CD8-positive, alpha-beta memory T cell (primary cell): ENCODE measurements at places on chromosomes 1 and 21.

GRCh38 chr1:58964428-58964827, 180.6 kb upstream of the JUN start:
- DNase-seq = no peak

DNA sequence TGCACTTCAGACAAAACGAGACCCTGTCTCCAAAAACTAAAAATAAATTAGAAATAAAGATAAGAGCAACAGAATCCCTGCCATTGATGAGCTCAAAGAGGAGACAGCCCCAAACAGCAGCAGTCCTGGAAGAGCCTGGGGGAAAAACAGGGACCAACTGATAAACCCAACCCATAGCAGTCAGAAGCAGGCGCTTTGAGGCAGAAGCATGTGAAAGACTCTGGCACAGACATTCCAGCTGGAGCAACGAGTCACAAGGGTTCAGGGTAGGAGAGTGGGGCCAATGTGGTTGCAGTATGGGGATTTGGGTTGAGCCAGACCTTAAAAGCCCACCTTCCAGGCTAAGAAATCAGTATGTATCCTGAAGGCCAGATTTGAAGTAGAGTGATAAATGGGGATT, 78.5 kb downstream of the MPZL1 start:
- no peak for DNase-seq

DNA sequence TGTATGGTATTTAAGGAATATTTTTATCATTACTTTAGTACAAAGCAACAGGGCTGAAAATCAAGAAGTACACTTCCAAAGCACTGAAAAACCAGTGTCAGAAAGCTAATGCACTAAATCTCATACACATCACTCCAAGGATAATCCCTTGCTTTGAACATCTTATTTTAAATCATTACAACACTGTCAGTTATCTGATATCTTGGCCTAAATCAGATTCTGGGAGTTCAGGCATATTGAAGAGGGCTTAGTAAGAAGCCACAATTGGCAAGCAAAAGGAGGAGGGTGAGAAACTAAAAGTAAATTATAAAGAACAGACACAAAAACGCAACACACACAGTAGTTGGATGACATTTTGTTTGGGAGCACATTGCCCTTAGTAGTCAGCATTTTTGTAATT, 448.4 kb downstream of the PCP4 start:
- no peak for DNase-seq

DNA sequence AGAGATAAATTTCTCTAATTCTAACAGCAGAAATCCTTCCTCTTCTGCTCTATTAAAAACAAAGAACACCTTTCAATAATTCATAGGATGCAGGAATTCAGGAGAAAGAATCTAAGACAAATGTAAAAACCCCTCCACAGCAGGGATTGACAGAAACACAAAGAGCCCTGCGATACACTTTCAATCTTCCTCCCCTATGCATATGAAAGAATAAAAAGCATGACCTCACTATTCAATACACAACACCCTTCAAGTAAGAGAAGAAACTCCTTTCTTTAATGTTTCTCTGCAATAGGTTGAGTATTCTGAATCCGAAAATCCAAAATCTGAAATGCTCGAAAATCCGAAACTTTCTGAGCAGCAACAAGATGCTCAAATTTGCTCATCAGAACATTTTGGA, 17.1 kb downstream of the SRSF4 start:
- DNase-seq = no peak

GRCh38 chr1:22625262-22625925, 11.0 kb upstream of the C1QA start:
- no peak for DNase-seq

DNA sequence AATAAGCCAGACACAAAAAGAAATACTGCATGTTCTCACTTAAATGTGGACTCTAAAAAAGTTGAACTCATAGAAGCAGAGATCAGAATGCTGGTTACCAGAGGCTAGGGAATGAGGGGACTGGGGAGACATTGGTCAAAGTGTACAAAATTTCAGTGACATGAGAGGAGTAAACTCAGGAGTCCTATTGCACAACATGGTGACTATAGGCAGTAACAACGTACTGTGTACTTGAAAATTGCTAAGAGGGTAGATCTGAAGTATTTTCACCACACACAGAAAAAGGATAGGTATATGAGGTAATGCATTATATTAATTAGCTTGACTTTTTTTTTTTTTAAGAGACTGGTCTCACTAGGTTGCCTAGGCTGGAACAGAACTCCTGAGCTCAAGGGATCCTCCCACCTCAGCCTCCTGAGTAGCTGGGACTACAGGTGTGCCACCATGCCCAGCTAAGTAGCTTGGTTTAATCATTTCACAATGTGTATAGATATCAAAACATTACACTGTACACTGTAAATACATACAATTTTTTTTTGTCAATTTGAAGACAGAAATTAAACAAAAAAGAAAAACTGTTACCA, 7.4 kb downstream of the ZNF496 start:
- DNase-seq = no peak

DNA sequence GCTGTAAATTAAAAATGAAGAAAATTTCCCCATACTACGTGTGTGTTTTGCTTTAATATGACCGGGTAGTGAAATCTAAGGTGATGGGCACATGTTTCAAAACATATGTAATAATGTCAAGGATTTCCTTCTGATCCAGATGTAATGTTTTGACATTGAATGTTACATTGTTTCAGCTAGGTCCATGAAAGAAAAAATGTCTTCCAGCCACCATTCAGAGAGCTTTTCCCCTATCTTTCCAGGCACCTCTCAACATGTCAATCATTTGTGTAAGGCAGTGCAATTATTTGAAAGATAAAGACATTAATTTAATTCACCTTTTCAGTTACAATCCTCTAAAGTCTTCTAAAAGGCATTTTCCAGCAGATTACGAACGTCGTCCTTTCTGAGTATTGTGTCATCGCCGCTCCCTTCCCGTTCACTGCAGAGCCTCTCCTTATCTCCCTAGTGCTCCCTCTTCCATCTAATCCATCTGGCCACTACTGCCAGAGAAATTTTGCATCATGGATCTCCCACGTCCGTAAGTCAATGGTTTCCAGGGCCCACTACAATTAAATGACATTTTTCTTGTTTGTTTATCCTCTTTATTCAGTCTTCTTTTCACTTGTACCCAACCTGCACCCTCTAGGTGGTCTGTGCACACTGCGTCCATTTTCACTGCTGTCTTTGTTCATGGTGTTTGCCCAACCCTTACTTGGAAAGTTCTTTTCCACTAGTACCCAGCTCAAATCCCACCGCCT, 1.3 kb upstream of the VAMP3 start:
- DNase-seq = no peak

- DNase-seq = no peak
These were observed 290.2 kb downstream of the SMYD3 start for GRCh38 chr1:246216906-246217305.

DNA sequence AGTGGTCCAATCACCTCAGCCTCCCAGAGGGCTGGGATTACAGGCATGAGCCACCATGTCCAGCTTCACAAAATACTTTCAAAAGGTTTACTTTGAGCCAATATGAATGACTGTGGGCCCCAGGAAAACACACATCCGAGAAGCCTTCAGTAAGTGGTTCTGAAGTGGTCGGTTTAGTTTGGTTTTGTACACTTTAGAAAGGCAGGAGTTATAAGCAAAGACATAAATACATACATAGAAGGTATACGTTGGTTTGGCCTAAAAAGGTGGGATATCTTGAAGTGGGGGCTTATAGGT, 3.2 kb upstream of the MIB2 start:
- no peak for DNase-seq

- no peak for DNase-seq
These were observed 147.7 kb upstream of the CACNA1E start for GRCh38 chr1:181335631-181336030.

GRCh38 chr1:147504801-147505311, 36.4 kb upstream of the BCL9 start:
- no peak for DNase-seq

DNA sequence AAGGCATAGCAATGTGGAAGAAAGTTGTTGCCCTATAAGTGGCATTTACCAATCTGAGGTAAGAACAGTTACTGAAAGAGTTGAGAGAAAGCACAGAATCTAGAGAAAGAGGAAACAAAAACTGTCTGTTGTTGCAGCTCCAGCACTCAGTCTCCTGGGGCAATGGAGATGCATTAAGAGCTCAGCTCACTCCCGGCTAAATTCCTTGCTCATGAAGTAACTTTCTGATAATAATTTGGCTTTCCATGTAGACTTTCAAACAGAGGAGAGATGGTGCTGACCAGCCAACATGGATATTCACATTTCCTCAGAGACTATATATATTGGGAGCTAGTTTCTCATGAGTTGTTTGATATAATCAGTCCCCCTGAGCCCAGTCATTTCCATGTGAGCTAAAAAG, 135.3 kb downstream of the GDAP2 start:
- DNase-seq = no peak

DNA sequence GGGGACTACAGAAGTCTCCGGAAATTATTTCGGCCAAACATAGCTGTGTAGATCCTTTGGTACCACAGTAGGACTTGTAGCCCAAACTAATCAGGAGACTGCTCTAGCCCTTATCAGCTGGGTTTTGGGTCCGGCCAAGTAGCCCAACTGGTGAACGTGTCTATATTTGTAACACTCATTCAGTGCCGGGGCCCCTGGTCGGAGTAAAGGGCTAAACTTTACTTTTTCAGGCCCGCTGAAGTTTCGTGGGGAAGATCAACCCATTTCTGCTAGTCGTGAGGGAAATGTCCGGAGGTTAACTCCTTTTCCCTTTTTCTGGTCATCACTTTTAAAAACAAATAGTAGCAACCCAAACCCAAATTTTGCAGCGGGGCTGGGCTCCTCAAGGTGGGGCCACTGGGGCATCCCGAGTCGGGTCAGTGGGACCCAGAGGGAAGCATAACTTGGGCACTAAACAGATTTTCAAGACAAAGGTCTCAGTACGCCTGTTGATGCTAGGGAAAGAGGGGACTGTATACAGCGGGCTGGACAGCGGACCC, 1.7 kb downstream of the LHX9 start:
- DNase-seq = no peak

DNA sequence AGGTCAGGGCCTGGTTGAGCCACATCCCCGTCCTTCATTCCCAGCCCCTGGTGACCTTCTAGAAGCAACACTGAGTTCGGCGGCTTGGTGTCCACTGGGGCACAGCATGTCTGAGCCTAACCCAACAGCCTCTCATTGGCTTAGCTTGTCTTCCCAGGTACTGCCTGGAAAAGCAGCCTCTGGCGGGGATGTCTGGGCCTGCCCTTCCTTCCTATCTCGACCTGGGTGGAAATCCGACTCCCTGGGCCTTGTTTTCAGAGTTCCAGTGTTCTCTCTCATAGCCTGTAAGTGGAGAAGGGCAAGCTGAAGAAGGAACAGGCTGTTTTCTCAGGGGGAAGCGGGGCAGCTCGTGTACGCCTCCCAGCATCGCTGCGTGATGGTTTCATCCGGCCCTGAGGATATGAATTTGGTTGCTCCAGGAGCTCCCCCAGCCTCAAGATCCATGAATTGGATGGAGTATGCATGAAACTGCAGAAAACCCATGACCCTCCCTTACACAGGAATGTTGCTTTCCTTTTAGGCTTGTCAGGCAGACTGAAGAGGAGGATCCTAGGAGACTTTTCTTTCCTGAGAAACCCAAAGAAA, 116.5 kb upstream of the IRF2BP2 start:
- DNase-seq = no peak

DNA sequence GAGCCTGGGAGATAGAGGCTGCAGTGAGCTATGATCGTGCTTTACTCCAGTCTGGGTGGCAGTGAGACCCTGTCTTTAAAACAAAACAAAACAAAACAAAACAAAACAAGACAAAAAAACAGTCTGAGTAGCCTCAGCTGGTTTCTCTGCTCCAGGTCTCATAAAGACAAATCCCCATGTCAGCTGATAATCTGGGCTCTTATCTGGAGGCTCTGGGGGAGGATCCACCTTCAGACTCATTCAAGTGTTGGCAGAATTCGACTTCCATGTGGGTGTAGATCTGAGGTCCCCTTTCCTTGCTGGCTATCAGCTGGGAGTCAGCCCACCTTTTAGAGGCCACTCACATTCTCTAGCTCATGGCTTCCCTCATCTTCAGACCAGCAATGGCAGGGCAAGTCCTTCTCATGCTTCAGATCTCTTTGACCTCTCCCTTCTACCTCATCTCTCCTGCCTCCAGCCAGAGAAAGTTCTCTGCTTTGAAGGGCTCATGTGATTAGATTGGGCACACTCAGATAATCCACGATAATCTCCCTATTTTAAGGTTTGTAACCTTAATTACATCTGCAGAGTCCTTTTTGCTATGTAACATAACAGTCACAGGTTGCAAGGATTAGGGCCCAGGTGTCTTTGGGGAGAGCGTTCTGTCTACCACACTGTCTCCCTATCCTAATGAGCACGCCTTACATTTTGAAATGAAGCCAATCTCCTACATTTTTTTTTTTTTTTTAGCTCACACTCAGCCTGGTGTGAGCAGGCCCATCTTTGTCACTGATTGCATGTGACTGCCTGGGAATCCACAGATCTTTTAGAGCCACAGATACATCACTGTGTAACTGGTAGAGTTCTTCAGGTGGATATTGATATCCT, 7.5 kb upstream of the PYCR2 start:
- no peak for DNase-seq

DNA sequence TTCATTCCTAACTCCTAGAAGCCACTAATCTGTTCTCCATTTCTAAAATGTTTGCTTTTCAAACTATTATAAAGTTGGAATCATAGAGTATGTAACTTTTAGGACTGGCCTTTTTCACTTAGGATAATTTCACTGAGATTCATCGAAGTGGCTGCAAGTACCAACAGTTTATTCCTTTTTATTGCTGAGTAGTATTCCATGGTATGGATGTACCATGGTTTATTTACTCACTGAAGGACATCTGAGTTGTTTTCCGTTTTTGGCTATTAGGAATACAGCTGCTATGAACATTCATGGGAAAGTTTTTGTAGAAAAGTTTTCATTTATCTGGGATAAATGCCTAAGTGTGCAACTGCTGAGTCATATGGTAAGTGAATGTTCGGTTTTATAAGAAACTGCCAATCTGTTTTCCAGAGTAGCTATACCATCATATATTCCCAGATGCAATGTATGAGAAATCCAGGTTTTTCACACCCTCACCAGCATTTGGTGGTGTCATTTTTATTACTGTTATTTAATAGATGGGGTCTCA, 66.3 kb downstream of the SLC27A3 start:
- DNase-seq = no peak

DNA sequence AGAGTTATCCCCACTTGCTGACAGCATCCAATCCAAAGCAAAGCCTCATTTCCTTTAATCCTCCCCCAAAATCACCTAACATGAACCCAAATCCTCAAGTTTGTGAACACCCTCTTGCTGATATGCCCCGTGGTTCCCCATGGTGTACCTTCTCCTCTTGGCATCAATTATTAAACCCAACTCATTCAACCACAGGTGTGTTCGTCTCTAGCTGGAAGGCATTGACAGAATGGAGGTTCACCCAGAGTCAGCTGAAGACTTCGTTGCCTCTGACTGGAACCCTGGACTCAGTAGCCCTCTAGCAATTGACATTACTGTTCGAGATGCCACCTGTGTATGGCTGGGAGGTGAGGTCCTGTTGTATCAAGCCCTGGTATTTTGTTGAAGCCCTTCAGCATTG, 22.8 kb downstream of the SLC30A10 start:
- DNase-seq = no peak

- DNase-seq = peak; percentile 96
These were observed 444 bp upstream of the HDGF start for GRCh38 chr1:156751757-156752481.

GRCh38 chr1:166272851-166273250, 106.0 kb upstream of the FAM78B start:
- DNase-seq = no peak
